ENCODE measurements at places on chromosomes 5 and 9.

DNA sequence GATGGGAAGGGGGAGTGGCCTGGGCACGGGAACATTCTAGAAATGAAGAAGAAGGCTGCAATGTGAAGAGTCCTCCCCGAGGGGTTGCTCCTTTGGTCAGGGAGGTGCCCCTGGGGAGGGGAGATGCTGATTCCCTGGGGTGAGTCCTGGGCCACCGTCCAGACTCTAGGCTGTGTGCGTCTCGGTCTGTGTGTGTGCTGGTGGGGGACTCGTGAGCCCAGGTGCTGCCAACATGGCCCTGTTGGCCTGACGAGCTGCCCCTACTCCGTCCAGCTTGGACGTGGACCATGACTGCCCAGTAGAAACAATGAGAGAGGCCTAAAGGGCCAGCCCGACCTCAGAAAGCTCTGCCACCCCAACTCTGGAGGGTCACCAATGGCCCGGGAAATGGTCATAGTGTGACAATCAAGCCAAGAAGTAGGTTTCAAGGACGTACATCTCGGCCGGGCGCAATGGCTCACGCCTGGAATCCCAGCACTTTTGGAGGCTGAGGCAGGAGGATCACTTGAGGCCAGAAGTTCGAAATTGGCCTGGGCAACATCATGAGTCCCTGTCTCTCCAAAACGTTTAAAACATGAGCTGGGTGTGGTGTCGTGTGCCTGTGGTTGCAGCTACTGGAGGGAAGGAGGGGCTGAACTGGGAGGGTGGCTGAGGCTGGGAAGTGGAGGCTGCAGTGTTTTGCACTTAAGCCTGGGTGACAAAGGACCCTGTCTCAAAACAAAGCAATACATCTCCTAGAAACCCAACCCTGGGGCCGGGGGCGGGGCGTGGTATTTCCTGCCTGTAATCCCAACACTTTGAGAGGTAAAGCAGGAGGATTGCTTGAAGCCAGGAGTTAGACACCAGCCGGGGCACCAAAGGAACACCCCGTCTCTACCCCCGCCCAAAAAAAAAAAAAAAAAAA lies 17.0 kb downstream of the LHX3 start:
- DNase-seq, result no peak

DNA sequence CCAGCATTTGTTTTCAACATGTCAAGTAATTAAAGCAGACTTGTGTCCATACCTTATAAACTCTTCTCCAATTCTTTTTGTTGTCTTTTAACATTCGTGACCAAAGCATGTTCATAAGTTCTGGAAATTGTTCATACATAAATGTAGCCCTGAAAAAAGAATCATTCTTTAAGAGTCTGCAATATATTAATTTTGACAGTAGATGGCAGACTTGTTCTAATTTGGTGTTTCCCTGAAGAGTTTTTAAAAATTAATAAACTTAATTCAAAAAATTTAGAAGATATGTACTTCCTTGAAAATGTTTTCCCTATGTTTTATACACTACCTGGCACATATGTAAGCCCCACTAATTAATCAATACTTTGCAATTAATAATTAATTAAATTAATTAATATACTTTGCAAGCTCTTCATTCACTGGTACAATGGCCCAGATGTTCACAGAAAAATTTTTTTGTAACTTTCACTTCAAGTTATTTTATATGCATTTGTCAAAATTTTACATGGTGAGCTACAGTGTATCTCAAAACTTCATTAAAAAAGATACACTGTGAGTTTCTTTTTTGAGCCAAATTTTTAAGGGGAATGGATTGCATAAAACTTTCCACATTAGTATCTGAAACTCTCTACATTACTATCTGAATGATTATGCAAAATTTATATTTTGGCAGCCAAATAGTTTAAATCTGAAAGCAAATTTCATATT lies 42.1 kb downstream of the CLINT1 start:
- no peak for DNase-seq

DNA sequence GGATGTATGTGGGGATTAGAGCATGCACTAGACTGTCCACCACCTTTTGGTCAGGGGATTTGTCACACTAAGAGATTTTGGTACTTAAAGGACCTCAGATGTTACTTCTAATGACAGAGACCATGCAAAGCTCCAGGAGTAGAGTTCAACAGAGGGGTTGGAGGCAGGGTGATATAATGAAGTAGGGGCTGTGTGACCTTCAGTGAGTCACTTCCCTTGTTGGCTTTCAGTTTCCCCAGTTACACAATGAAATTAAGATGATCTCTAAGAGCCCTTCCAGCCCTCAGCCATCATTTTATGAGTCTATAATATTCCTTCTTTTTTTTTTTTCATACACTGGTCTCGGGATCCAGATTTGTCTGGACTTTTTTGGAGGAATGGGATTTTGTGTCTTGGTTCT lies 26.8 kb downstream of the GLRA1 start:
- DNase-seq, result no peak

- no peak for DNase-seq
These were observed 100.1 kb downstream of the FBXL7 start for GRCh38 chr5:15600035-15600434.

GRCh38 chr9:98365781-98366180 lies 110.3 kb upstream of the TBC1D2 start:
- DNase-seq, result no peak

GRCh38 chr9:74035786-74036185 lies 461.3 kb upstream of the RORB start:
- DNase-seq, result no peak

DNA sequence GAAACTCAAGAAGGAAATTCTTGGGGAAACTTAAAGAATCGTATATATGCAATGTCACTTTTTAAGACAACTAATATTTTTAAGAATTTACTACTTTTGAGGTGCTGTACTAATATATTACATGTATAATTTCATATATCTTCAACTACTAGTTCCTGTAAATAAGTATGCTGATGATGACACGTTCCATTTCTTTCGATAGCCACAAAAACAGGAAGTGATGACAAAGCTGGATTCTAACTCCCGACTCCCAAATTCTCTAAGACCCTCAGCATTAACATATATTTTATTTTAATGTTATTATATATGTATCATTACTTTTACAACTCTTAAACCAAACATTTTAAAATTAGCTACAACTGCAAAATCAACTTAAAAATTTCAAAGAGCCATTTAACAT lies 74.8 kb downstream of the STK32A start:
- DNase-seq, result no peak

DNA sequence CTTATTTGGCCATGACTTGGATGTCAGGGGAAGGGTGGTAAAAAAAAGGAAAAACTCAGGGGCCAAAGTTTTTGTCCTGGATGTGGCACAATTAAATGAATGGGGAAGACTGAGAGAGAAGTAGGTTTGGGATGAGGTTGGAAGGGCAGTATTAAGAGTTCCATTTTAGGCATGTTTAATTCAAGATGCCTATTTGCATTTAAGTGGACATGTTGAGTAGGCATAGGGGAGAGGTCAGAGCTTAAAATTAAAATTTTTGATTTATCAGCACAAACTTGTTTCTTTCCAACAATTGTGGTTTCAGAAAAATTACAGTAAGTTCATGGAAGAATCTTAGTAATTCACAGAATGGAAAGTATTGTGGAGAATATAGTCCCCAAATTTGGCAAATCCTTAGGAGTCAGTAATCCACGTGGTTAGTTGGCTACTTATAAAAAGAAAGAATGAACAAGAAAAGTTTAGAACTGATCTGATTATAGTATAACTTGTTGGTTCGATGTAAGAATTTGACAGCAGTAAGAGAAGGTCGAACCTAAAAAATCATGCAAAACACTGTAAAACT lies 265.9 kb downstream of the SAXO1 start:
- no peak for DNase-seq

GRCh38 chr9:83281306-83282255 lies 218.6 kb upstream of the RASEF start:
- DNase-seq, result no peak

- no peak for DNase-seq
These were observed 41.4 kb downstream of the GLIS3 start for GRCh38 chr9:4258320-4259090.

DNA sequence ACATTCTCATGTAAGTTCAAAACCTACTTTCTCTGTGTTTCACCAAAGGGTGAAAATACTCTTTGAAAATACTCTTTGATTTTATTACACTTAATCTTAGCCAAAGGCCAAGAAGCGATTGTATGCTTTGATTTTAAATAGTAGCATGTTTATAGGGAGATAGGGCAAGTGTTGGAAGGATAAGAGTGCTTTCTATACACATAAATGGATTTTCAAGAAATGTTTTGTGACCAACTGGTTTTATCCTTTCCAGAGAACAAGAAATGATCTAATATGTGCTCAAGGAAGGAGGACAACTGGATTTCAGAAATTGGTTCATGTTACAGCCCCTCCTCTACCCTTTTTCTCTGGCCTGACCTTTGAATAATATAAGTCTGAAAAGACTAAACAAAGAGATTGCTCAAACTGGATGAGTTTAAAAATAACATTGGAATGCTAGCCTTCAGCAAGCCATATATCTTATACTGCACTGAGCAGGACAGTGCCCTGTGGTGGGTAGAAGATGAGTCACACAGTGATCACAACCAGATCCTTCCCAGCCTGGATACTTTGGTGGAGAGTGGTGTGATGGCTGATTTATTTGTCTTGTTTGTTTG lies 13.1 kb downstream of the PALM2AKAP2 start:
- DNase-seq, result no peak

DNA sequence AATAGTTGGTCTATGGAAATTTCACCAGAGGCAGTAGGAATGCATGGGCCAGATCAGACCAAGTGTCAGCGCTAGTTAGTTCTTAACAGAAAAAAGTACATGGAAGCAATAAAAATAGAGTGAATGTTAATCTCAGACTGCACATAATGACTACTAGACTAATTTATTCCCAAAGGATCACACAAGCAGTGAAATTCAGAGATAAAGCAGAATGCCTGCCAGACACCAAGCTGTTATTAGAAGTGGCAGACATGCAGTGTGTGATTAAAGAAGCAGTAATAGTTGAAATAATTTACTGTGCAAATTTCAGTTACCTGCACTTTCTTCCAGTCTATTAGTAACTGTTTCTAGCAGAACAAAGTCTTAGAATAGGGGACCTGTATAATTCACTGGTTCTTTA lies 1024.2 kb downstream of the CDH9 start:
- DNase-seq, result no peak

- DNase-seq, result no peak
These were observed 28.1 kb downstream of the CAMSAP1 start for GRCh38 chr9:135879237-135879601.

- no peak for DNase-seq
These were observed 22.7 kb upstream of the LECT2 start for GRCh38 chr5:135977375-135977928.

- DNase-seq, result peak; percentile 17
These were observed 13.7 kb downstream of the GLRX start for GRCh38 chr5:95808686-95809413.

DNA sequence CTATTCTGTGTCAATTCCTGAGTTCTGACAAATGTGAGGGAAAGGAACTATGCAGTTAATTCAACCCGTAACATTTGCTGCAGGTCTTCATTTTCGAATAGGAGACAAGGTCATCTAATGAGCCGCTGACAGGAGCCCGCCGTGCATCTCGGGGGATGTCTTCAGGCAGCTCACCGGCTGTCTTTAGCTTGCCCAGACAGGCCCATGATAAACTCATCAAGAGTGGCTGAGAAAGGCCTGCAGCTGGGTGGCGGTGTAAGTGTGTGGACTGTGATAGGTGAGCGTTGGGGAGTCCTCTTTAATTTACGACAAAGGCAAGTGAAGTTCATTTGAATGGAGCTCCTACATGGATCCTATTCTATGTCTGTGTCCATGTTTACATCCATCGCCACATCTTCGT lies 190.5 kb downstream of the ADCY2 start:
- no peak for DNase-seq

DNA sequence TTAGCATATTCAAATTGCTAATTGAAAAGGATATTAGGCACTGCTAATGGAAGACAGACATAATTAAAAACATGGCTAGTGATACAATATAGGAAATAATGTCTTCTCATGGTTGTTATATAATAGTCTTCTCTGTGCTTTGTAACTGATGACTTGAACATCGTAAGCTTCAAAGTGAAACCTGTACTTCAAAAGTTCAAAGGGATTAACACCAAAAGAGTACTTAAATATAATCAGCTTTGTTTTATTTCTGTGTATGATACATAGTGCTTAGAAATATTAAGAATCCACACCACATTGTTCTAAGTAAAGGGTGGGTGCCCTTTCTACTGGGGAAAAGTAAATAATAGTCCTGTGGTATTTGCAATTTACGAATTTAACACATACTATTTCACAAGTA lies 75.4 kb upstream of the ITGA1 start:
- DNase-seq, result no peak

- no peak for DNase-seq
These were observed 1632.8 kb downstream of the MAT2B start for GRCh38 chr5:165138236-165138635.

- DNase-seq, result no peak
These were observed 11.1 kb upstream of the NRG2 start for GRCh38 chr5:140054086-140054689.

DNA sequence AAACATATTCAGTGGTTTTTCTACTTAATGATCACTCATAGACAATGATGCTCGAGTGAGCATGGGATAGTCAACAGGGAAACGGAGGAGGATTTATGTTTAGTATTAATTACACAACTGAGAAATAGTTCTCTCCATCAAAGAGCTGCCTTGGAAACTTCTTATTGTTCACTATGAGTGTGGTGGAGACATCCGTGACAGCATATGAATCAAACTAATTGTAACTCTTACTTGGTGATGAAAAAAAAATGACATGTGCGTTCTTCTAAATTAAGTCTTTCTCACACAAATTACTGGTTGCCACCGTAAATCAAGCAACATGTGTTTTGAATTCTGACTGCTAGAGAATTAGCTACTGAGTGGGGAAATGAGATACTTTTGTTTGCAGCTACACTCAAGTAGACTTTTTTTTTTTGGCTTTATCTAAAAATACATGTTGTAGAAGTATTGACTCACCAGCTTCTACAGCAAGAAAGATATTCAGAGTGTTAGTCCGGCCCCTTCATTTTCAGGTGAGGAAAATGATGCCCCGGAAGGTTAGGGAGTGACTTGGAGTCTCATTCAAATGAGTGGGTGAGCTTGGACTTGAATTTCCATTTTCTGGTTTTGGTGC lies 179.4 kb downstream of the CFAP90 start:
- DNase-seq, result no peak

DNA sequence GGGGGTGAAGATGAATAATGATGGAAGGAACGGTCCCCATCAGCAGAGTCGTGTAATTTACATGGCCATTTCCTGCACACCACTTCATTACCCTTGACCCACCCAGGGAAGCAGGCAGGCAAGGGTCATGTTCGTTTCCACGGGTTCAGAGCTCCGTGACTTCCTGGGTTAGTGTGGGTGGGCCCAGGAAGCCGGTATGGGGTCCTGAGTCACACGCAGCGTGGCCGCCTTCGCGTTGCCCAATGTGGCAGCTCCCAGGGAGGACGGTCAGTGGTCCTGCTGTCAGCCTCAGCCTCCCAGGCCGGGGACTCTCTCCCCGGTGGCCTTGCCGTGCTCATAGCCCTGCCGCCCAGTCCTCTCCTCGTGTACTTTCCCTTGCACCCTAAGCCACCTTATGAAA lies 5.1 kb upstream of the TERT start:
- DNase-seq, result no peak

GRCh38 chr5:27041372-27041771 lies 3.0 kb upstream of the CDH9 start:
- no peak for DNase-seq

- DNase-seq, result no peak
These were observed 9.2 kb downstream of the INSYN2B start for GRCh38 chr5:169970911-169971765.
